Cerebellar nuclear complex (tissue), 1 donor: ENCODE measurements at places on chromosomes 6 and 20.

DNA sequence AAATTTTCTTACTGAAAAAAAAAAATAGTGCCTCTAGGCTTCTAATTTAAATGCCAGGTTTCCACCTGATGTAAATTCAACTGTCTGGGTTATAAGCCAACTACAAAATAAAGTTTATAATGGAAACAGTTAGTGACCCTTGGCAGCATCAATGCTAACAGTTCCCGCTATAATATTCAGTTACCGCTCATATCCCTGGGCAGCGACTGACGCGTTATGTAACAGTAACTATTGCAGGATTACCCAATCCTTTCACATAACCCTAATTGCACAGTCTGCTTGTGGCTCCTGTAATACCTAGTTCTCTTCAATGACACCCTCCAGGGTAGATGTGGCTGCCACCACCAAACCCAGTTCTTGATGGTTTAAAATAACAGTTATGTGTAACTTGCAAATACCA is 208.6 kb downstream of the MOXD1 start:
- no peak for DNase-seq

DNA sequence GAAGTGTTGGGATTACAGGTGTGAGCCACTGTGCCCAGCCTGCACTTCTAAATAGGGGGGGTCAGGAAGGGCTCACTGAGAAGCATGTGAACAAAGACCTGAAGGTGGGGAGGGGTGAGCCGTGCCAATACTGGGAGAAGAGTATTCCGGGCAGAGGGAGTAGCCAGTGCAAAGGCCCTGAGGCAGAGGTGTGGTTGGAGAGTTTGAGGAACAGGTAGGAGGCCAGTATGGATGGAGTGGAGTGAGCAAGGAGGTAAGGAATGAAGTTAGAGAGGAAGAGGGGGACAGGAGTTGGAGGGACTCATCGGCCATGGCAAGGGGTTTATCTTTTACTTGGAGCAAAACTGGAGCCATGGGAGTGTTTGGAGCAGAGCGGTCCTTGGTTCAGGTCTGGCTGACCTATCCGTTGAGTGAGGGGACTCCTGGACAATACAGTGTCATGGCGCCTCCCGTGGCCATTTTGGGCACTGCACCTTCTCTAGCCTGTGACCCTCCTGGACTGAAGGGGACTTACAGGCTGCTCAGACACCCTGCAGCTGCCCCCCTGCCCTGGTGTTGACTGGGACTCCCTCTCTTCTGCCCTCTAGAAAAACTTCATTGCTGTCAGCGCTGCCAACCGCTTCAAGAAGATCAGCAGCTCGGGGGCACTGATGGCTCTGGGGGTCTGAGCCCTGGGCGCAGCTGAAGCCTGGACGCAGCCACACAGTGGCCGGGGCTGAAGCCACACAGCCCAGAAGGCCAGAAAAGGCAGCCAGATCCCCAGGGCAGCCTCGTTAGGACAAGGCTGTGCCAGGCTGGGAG is 12.1 kb downstream of the FOXS1 start:
- no peak for DNase-seq

DNA sequence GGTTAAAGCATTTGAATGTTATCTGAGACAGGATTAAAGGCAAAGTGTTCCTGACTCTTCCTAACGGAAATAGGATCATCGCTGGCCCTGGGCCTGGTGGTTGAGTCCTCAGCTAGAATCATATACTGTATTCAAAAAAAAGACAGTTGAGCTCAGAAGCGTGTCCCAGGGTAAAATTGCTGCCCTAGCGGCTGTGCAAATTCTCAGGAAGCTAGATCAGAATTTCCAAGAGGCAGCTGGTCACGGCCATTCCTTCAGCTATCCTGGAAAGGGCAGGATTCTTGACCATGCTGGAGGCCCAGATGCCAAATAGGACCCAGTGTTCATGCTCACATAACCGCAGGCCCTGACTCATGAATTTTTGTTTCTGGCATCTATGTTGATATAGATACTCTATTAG is 67.4 kb downstream of the STMND1 start:
- no peak for DNase-seq

GRCh38 chr6:159193923-159194322 is 24.7 kb downstream of the FNDC1 start:
- no peak for DNase-seq

GRCh38 chr6:63553208-63553607 is 19.1 kb upstream of the LOC128125822 start:
- no peak for DNase-seq

DNA sequence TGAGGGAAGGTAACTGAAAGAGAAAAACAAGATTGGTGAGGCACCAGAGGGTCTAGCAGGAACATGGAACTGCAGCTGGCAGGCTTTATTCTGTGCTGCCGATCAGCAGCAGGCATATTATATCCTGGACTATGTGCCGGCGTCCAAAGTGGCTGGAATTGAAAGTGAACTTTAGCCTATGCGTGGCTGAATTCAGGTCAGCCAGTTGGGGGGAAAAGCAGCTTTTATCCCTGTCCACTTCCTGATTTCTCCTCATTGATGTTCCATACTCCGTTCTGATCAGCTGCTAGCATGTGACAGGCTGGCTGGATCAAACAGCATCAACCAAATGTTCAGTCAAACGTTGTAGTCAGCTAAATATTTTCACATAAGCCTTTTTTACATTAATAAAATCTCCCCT is 99.0 kb downstream of the CAP2 start:
- no peak for DNase-seq

- no peak for DNase-seq
These were observed 291.4 kb downstream of the QKI start for GRCh38 chr6:163705923-163706322.

DNA sequence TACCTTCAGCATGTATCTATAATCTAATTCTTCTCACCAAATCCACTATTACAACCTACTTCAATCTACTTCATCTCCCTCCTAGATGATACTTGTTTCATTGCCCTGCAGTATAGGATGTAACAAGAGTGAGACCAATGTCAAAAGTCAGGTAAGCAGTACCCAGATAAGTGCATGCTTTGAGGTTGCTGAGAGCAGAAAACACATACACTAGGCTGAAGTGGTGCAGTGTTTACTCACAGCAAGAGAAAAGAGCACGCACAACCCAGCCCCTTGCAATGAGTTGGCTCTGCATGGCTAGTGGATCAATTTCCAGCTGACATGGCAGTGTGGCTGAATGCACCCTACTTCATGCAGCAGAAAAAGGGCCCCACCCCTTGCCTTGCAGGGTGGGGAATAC is 199.9 kb downstream of the EPHA7 start:
- DNase-seq, result no peak

- DNase-seq, result no peak
These were observed 1228.2 kb upstream of the CITED2 start for GRCh38 chr6:140602431-140603248.

- DNase-seq, result no peak
These were observed 124.4 kb upstream of the FOXQ1 start for GRCh38 chr6:1187293-1188131.

- DNase-seq, result no peak
These were observed 107.1 kb downstream of the THBS2 start for GRCh38 chr6:169146521-169146920.

GRCh38 chr6:149329529-149329928 is 12.0 kb downstream of the TAB2 start:
- DNase-seq, result no peak

DNA sequence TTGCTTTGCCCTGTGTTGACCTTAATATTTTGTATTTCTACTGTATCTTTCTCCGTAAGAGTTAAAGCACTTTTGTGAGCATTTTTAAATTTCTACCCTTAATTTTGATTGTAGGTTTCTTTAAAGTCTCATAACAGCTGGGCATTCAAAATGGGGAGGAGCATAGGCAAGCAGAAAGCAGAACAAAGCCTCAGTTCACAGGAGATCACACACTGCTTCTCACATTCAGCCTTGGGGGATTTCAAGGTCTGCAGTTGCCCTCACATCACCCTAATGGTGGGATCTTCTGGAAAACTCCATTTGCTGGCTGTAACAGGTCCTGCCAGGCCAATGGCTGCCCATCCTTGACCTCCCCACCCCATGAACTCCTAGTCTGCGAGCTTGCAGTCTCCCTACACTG is 292.9 kb downstream of the PHACTR1 start:
- DNase-seq, result no peak

- DNase-seq, result no peak
These were observed 9.0 kb downstream of the FKBP1A start for GRCh38 chr20:1383623-1384404.

- no peak for DNase-seq
These were observed 575.3 kb downstream of the FRK start for GRCh38 chr6:115485400-115485799.

- no peak for DNase-seq
These were observed 55.5 kb upstream of the SGK1 start for GRCh38 chr6:134373282-134373922.
